ENCODE measurements at places on chromosomes 5 and 9.

DNA sequence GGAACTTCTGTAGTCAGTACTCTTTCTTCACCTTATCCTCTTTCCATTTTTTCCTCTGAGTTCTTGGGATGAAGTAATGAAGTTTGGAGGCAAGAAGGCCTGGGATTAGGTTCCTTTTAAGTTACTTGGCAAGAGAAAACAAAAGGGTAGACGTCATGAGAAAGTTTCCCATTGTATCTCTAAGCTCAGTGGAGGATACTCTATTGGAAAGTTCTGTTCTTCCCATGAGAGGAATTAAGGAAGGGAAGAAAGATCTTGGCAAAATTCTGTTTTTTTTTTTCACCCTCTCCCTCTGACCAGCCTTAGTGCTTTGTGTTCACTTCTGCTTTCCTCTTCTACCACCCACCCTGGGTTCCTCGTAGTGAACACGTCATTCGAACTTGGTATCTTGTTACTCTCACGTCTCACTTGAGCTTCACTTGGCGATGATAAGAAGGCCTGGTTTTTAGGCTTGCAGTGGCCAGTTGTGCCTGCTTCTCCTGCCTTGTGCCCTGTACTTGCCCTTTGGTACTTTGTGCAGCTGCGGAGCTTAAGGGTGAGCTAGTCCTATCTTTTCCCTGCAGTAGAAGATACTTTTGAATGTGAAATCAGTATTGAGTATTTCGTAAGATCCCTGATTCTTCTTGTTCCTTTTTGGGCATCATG is 67.0 kb downstream of the ARHGAP26 start:
- no peak for DNase-seq

DNA sequence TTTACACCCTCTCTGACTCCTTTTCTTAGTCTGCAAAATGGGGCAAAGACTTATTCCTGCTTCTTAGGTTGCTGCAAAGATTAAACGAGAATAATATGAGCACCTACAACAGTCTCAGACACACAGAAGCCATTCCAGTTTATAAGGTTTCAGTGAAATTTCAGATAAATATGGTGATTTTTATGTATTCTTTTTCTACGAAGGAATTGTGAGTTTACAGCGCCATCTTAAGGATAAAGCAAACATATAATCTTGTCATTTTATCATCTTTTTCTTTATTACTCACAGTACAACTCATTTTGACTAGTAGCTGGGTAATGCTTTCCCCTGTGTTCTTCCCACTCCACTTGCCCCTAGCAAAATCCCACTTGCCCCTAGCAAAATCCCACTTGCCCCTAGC is 29.2 kb upstream of the SMC5 start:
- DNase-seq: no peak

DNA sequence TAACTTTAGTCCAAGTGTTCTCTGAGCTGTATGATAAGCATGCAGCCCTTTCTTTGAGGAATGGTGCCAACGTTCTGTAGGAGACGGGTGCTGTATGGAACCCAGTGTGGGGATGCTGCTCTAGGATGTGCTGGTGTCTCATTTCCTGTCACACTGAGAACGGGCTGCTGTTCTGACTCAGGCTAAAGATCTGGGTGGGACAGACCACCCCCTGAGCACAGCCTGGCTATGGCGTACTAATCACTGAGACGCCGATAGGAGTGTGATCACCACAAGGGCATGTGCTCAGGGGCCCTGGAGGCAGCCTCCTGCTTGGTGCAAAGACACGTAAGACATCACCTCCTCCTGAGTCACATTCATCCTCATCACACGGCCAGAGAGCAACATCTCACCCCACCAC is 240.4 kb downstream of the IRX2 start:
- no peak for DNase-seq

DNA sequence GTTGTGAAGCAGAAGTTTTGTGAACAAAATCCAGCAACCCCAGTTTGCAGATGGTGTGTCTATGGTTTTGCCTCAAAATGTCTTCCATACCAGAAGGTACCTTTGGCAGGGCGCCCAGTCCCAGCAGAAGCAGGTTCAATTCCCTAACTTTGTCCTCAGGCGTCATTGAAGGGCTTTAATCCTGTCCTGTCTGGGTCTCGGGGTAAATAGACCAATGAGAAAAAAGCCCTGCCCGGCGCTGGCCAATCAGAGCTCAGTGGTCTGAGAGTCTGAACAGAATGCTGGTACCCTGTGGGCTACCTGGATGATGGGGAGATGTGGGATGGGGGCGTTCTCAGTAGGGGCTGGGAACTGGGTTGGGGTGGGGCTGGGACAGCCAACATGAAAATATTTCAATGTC is 6.2 kb upstream of the ST6GALNAC4 start:
- no peak for DNase-seq

GRCh38 chr5:122972877-122973276 is 63.6 kb downstream of the PPIC start:
- no peak for DNase-seq

DNA sequence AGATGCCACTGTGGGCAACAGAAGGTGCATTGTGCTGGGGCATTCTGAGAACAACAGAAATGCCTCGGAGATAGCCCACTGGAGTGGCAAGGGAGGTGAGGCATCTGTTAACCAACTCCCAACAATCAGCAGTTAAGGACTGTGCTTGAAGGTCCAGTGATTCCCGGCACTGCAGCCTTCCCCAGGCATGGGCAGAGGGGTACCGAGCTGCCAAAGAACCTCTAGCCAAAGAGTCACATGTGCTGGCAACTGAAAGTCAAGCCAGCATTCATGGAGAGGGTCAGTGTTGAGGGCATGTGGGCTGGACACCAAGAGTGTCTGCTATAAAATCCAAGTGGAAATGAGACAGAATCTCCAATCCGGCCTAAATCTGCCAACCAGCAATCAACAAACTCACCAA is 149.6 kb downstream of the ASTN2 start:
- DNase-seq: no peak

GRCh38 chr5:54932789-54933188 is 52.6 kb downstream of the ESM1 start:
- DNase-seq: no peak

DNA sequence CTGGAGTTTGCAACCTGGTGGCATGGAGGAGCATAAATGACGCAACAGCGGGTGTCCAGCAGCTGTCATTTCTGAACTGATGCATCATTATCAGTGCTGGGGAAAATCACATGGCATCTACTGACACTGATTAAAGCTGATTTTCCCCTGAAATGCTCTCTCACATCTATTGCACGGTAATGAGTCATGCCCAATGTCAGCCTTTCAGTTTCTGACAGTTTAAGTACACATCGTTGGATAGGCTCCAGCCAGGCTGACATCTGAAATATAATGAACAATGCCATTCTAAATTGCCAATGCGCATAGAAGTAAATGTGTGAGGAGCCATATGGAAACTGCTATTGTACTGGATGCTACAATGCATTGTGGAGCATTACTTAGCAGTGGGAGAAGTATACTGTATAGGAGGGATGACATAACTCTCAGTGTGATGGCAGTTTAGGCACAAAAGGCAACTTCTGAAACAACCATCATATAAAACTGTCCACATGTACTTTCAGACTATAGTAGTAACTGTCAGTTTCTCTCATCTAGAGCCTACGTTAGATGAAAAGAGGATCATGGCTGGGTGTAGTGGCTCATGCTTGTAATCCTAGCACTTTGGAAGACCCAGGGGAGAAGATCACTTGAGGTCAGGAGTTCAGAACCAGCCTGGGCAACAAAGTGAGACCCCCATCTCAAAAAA is 389.3 kb upstream of the DMAC1 start:
- DNase-seq: no peak

- DNase-seq: no peak
Observed at GRCh38 chr9:87827341-87827740, 55.3 kb upstream of the SPATA31E1 start.

DNA sequence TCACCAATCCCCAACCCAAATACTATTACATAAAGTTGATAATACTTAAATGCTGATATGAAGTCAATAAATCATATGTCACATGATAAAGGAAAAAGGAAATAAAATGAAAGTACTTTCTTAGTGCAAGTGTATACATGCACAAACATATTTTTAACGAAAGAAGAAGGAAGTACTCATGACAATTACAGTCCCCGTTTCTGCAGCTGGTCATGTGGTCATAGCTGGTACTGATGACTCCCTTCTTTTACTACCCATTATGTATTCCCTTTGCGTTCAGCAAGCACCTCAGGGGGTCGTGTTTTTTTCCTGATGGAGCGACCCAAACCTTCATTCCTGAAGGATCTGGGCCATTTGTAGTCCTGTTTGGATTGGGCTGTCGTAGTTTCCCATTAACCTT is 27.3 kb downstream of the CENPP start:
- DNase-seq: no peak

- DNase-seq: no peak
Observed at GRCh38 chr9:135622415-135623020, 16.8 kb downstream of the GLT6D1 start.

DNA sequence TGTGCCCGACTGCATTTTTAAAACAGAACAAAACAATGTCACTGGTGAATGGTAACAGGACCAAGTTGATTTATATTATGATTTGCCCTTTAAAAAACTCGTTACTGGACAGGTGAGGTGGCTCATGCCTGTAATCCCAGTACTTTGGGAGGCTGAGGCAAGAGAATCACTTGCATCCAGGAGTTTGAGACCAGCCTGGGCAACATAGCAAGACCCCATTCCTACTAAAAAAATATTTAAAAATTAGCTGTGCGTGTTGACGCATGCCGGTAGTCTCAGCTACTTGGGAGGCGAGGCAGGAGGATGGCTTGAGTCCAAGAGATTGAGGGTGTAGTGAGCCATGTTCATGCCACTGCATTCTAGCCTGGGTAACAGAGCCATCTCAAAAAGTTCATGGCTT is 7.2 kb downstream of the UNC13B start:
- DNase-seq: no peak

DNA sequence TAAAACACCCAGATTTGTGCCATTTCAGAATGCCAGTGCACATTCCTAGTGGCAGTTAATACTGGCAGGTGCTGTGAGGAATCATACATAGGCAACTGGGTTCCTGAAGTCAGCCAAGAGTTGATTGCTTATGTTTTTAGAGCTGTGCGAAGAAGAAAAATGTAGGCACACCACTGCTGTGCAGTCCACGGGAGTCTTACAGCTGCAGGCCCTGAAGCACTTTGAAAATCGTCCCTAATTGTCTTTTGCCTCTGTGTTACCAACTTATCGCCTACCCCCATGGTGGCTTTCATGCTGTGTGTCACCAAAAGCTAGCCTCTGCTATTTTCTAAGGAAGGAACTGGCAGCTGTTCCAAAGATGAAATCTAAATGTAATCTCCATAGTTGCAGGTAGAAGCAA is 263.9 kb downstream of the ARRDC3 start:
- no peak for DNase-seq

- DNase-seq: no peak
Observed at GRCh38 chr9:121731919-121732318, 80.5 kb downstream of the DAB2IP start.

GRCh38 chr9:124191691-124192395 is 65.9 kb upstream of the NEK6 start:
- no peak for DNase-seq

All from left renal pelvis (tissue), 4 donors.